NCI-H526 treated with DMSO at 0.1 percent for 48 hours (cell line): ENCODE measurements at places on chromosomes 3 and 15.

GRCh38 chr3:124747111-124747981, 17.1 kb downstream of the UMPS start:
- DNase-seq: no peak

DNA sequence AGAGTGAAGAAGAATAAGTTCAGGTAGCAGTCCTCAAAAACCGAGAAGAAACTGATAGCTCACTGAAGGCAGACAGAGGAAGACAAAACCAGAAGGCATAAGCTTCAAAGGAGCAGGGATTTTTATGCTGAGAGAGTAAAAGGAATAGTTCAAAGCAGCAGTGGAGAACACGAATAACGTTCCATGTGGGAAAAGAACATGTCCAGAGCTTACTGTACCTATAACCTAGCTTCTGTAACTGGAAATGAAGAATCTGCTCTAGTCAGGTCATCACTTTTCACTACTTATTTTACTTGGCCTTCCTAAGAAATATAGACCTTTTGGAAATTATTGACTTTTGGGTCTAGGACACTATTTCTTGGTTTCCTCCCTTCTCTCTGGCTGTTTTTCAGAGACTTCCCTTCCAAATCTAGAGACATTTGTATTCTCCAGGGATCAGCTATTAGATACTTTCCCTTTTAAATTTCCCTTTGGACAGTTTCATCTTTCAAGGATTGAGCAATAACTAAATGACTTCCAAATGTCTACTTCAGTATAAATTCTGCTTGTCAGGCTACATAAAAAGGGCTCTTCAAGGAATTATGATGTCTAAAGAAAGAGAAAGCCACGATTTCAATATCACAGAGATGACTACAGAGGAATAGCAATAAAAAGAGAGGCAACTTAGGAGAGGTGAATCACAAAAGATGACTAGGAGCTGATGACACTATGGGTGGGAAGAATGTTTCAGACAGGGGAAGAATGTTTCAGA, 46.7 kb downstream of the UBE3A start:
- no peak for DNase-seq

GRCh38 chr3:82354228-82354627, 592.8 kb upstream of the GBE1 start:
- no peak for DNase-seq

- DNase-seq: no peak
Measured at GRCh38 chr15:88120026-88120425, 136.5 kb downstream of the NTRK3 start.

DNA sequence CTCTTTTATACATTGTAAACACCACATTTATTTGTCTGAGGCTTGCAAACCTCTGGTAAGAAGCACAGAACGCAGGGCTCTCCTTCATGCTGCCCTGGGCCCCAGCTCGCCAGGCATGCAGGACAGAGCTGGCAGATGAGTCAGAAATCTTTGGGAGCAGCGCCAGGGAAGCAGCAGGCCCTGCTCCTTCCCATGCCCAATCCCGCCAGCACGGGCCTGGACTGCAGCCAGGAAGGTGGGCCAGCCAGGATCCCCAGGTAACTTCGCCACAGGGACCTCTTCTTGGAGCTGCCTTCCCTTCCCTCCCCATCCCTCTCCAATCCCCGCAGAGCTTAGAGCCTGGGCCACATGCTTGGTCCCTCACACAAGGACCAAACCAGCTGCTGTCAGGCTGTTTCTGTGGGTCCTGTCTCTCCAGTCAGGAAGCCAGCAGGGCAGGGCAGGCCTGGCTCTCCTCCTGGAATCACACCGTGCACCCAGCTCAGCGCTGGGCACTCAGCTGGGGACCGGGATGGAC, 8.8 kb downstream of the STOML1 start:
- DNase-seq: no peak

DNA sequence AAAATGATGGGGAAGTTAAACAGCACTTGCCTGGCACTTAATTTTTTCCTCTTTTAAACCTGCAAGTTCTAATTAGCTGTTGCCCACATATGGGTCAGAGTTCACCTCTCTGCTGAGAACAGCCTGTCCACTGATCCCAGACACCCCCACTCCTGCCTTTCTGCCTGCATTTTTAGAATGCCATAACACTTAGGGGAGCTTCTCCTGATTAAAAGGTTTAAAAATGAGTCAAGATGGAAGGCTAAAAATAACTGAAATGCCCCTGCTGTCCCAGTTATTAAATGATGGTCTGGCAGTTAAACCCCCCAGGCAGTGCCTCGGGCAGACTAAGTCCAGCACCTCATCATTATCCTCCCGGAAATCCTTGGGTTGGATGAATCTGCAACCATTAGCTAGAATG, 913.6 kb upstream of the ARPP21 start:
- DNase-seq: no peak

- DNase-seq: no peak
Measured at GRCh38 chr3:101020351-101021015, 27.3 kb upstream of the ABI3BP start.

DNA sequence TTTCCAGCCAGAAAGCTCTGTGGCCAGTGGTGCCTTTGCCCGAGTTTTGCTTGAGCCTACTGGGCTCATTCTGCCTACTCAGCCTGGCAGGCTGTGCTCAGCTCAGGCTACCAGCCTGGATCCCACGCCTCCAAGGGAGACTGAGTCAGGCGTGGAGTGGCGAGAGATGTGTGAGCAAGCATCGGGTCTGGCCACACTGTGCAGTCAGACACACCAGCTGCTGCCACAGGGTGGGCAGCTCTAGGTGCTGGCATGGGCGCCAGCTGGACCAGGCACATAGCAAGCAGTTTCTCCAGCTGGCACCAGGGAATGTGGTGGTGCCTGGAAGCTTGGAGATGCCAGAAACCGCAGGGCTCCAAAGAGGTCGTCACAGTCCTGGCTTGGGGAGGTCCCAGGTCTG, 498.5 kb upstream of the CNTN4 start:
- DNase-seq: no peak

DNA sequence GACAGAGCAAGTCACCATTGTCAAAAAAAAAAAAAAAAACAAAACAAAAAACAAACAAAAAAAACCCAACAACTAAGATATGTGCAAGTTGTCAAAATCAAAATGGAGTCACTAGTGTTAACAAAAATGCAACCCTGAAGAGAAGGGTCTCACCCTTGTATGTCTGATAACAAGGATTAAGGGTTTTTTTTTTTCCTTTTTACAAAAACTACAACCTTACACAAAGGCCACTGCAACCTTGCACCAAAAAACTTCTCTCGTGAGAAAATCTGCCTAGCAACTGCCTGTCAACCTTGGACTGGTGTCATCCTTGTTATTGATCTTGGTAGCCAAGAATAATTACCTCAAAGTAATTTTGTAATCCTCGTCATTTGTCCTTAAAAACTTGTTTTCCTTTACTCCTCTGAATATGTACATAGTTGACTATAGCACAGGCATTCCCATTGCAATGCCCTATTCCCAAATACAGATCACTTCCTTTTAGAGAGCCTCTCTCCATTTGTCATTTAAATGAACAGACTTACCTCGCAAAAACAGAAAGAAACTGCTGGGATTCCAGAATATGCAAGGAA, 24.0 kb downstream of the TFRC start:
- no peak for DNase-seq
